Left cardiac atrium (tissue), 4 donors: ENCODE measurements at places on chromosomes 3 and 15. TPM values are rescaled to one million over a fixed set of nuclear protein-coding genes. Genes with fewer than 3 reads are reported as not detected.

DNA sequence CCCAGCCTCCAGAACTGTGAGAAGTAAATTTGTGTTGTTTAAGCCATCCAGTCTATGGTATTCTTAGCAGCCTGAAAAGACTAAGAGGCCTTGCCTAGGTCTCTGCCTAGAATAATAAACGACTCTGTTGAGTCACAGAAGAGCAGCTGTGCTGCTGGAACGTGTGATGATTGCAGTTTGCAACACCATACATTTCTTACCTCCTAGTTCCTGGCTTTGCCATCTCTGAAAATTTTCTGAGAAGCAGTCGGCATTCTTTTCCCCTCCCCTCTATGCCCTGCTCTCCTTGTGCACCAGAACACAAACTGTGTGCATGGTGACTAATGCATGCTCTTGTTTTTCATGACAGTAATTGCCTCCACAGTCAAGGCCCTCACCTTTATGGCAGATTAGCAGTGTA, 301.3 kb downstream of the IL20RB start:
- no peak for DNase-seq

GRCh38 chr15:41648770-41649169, 11.4 kb upstream of the MGA start:
- no peak for DNase-seq

DNA sequence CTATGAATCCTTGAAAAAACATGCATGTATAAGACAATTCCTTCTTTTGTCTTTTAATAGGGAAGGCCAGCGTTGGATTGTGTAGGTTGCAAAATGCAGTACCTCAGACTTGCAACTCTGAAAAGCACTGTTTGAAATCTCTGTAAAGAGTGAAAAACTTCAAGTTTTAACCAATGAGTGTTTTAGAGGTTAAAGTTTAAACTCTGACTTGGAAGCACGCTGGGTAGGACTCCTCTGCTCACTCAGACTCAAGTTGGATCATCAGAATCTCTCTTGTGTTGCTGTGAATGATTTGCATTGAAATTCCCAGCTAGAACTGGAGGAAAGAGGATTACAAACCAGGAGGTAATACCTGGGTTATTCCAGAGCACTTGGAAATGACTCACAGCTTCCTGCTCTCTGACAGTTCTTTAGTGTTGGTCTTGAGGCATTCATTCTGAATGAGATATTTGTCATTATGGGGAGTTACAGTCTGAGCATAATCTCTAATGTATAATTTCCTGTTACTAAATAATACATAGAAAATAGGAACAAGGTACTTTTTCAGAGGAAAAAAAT, 49.1 kb downstream of the PLS1 start:
- no peak for DNase-seq

DNA sequence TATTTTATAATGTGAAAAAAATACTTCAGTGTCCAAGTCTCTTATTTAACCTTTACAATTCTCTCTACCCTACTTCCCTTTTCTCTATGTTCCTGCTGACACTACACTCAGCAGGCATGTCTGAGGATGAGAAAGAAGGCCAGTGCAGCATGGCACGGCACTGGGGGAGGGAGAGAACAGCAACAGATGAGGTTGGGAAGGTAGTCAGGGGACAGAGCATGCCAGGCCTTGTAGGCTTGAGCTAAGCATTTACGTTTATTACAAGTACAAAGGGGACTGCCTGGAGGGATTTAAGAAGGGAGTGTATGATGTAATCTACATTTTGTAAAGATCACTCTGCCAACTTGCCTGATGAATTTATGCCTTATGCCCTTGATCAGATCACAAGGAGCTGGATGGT, 117.3 kb upstream of the WNT5A start:
- no peak for DNase-seq

DNA sequence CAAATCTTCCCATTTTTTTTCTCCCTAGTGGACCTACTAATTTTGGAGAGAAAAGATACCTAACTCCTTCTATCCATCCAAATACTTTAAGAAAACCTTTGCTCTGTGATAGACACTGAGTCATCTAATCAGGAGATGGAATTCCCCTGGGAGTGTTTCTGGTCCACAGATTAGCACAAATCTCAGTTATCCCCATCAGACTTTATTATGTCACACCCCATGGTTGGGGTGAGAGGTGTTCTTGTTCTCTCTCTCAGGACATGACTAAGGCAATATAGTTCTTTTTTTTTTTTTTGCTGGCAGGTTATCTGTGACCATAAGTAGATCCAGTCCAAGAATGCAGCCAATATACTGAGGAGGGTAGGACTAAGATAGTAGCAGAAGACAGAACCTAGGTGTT, 15.8 kb downstream of the SLC9A9 start:
- DNase-seq = no peak

DNA sequence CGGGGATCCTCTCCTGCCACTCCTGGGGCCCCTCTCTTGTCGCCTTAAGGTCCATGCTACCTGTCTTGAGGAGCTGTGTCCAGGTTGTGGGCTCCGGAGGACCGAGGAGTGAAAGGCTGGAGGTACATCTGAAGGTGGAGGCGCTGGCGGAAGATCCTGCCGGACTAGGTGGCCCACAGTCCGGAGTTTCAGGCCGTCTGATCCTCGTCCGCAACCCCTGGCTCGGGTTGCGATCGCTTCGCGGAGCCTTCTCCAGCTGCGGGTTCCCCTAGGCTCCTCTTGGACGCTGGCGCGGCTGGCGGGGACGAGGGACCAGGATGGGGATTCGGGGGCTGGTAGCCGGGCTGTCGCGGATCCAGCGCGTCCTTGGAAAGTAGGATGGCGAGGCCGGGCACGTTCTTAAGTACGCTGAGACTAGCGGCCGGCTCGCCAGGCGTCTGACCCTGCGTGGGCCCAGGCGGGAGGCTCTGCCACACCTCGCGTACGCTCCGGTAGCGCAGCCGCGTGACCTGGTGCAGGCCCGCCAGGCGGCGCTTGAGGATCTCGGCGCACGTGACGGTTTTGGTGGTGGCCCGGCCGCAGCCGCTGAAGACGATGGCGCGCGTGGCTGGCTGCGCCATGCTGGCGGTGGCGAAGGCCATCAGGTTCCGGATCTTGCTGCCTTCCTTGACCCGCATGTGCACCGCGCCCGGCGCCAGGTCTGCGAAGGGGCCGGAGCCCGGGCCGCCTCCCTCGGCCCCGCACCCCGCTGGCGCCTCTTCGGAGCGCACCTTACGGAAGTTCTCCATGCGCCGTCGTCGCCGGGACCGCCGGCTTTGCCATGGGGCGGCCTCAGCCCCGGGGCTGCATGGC, 550 bp downstream of the RPP25 start:
- DNase-seq = peak; percentile 86

- DNase-seq = no peak
Measured at GRCh38 chr3:126258670-126259069, 78.3 kb upstream of the ALDH1L1 start.

- no peak for DNase-seq
Measured at GRCh38 chr15:88932875-88933330, 19.7 kb upstream of the MFGE8 start.

DNA sequence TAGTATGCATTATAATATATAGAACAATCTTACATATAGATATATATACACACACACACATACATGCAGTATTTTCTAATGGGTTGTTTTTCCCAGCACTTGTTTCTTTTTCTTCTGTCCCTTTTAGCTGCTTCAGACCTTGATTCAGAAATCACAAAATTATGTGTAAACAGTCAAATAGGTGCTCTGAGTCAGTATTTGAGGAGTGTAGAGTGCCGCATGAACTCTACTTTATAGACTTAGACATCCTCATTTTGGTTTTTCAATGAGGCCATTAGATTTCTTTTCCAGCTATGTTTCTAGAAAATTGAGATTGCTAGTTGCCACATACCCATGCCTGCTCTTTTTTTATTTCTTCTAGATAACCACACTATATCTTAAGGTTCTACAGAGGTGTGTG, 58.2 kb downstream of the HHLA2 start:
- no peak for DNase-seq

The SLC22A13 gene
- total RNA-seq = 0.21 TPM

The SPTSSB gene
- total RNA-seq = 0.39 TPM

The COLQ gene
- total RNA-seq = 23.8 TPM

The LMLN gene
- total RNA-seq = 7.0 TPM

The CFAP100 gene
- total RNA-seq = not detected

The MED12L gene
- total RNA-seq = 0.50 TPM
